Iris pigment epithelial cell (primary cell): ENCODE measurements at places on chromosomes 3 and 15.

- DNase-seq: no peak
These were observed 294.8 kb upstream of the EPHA3 start for GRCh38 chr3:88812576-88812975.

GRCh38 chr3:124600765-124601164 lies 129.5 kb upstream of the UMPS start:
- no peak for DNase-seq

DNA sequence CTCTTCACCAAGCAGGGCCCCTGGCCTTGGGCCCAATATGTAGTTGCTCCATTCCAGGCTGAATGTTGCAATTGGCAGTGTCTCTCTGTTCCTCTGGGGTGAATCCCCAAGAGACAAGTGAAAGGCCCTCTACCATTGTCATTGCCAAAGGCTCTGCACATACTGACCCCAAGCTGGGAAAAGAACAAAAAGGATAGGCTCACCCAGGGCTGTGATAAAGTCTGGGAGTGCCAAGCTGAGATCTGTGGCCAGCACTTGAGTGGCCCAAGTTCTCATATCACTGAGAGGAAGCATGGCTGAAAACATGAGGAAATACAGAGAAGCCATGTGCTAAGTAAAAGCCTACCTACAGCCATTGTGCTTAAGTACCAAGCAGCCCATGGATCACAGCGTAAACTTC lies 612.2 kb upstream of the EPHA6 start:
- no peak for DNase-seq

DNA sequence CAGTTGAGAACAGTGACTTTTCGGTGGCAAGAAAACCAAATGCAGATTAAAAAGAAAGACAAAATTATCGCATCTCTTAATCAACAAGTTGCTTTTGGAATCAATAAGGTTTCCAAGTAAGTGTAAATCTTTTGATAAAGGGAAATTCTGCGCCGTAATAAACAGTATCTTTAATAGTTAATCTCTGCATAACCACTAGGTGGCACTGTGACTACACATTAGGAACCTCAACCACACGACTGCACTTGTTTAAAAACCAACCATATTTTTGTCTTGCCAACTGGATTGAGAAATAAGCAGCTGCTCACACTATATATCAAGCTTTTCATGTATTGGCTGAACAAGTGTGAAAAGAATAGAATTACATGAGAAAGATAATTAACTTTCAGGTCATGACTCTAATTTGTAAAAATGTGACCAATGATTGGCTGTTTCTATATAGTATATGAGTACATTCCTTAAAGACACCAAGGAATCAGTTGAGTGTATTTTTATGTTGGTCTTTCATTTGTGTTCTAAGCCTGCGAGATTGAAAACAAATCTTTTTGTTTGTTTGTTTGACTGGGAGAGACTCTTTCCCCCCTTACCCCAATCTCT lies 72.7 kb downstream of the DZIP3 start:
- peak; percentile 80 for DNase-seq

DNA sequence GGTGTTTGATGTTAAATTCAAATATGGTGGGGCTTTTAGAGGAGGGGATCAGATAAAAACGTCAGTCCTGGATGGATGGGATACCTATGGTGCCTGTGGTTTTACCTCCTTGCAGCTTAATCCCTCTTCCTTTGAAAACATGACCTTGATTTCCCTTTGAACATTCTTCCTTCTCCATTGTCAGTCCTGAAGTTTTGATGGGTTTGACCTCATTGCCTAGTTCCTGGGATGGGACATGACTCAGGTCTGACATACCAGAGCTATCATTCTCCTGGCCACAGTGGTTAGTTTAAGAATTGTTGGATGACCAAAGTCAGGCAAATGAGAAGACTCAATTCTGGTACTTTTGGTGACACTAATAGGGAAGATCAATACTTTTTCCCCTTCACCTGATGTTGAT lies 87.2 kb downstream of the PRICKLE2 start:
- DNase-seq: peak; percentile 38

GRCh38 chr15:70611286-70611685 lies 152.1 kb downstream of the UACA start:
- no peak for DNase-seq

- no peak for DNase-seq
These were observed 31.7 kb downstream of the CCR4 start for GRCh38 chr3:32983124-32983523.
